ENCODE measurements at places on chromosomes 13 and 19. TPM values are rescaled to one million over a fixed set of nuclear protein-coding genes. Genes with fewer than 3 reads are reported as not detected.

SYCN gene
- not detected for total RNA-seq

CASP14 gene
- total RNA-seq, result not detected

- no peaks in the 10 kb centered on the region for H3K36me3 ChIP-seq
- no peaks in the 10 kb centered on the region for H3K27me3 ChIP-seq
- no peak overlapping the region for H3K27ac ChIP-seq
These were observed 1016.9 kb downstream of the UQCRFS1 start for GRCh38 chr19:28196101-28196500.

- no peaks in the 10 kb centered on the region for H3K36me3 ChIP-seq
- no peak overlapping the region for H3K4me3 ChIP-seq
- H3K27me3 ChIP-seq, result no peaks in the 10 kb centered on the region
- no peak for DNase-seq
- H3K4me1 ChIP-seq, result no peaks in the 10 kb centered on the region
These were observed 1445.4 kb downstream of the EFNB2 start for GRCh38 chr13:105089858-105090643.

GRCh38 chr13:86846501-86846900 is 824.7 kb upstream of the SLITRK5 start:
- H3K27me3 ChIP-seq, result no peaks in the 10 kb centered on the region
- no peaks in the 10 kb centered on the region for H3K36me3 ChIP-seq
- H3K4me1 ChIP-seq, result no peaks in the 10 kb centered on the region
- no peak overlapping the region for H3K4me3 ChIP-seq
- DNase-seq, result no peak

DNA sequence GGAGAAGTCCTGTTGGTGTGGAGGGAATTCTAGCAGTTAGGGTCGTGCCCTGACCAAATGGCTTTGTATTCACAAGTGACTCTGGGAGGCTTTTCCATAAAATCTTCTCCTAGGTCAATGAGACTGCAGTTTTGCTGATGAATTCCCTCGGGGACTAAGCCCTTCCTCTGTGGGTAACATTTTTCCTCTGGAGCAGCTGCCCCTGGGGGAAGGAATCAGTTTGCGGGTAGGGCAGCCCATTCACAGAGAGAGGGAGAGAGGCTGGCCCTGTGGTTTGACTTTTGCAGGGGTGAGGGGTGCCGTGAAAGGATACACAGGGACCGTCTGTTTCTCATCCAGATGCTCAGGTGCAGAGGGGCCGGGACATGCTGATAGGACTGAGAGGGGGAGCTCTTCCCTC is 67.3 kb downstream of the ERICH6B start:
- H3K36me3 ChIP-seq, result no peaks in the 10 kb centered on the region
- no peaks in the 10 kb centered on the region for H3K27me3 ChIP-seq
- H3K4me3 ChIP-seq, result no peak overlapping the region
- DNase-seq, result no peak
- no peak overlapping the region for H3K27ac ChIP-seq

DNA sequence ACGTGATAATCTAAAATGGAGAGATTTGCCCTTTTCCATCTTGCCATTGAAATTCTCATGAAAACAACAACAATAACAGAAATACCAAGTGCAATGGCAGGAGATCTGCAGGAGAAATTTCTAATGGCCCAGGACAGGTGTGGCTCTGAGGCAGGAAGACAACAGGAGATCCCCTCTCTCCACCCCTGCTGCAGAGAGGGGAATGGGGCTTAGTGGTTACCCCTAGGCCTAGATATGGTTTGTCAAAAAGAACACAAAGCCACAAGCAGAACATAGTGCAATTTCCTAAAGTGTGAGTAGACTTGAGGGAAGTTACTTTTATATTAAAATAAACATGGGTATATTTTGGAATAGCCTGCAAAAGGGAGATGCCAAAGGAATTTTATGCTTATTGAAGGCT is 369.5 kb downstream of the KCNRG start:
- no peaks in the 10 kb centered on the region for H3K4me1 ChIP-seq
- no peak overlapping the region for H3K4me3 ChIP-seq
- H3K27ac ChIP-seq, result no peak overlapping the region
- H3K36me3 ChIP-seq, result no peaks in the 10 kb centered on the region
- DNase-seq, result no peak

DNA sequence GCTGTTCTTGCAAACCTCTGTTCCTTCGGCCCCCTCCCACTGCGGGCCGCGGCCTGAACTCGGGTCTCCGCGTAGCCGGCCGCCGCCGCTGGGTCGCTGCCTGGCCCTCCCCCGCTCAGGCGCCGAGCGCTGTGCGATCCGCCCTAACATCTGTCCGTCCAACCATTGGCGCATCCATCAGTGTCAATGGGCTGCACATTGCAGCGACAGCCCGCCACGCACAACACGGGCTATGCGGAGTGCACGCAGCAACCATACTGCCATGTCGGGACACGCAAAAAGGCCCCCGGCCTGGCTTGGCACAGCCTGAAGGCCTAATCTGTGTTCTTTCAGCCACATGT is 2.6 kb upstream of the TSHZ3 start:
- H3K27me3 ChIP-seq, result no peaks in the 10 kb centered on the region
- H3K36me3 ChIP-seq, result no peaks in the 10 kb centered on the region
- H3K4me1 ChIP-seq, result peaks cover 7% of the 10 kb centered on the region
- H3K4me3 ChIP-seq, result peak overlapping the region; percentile 75

DNA sequence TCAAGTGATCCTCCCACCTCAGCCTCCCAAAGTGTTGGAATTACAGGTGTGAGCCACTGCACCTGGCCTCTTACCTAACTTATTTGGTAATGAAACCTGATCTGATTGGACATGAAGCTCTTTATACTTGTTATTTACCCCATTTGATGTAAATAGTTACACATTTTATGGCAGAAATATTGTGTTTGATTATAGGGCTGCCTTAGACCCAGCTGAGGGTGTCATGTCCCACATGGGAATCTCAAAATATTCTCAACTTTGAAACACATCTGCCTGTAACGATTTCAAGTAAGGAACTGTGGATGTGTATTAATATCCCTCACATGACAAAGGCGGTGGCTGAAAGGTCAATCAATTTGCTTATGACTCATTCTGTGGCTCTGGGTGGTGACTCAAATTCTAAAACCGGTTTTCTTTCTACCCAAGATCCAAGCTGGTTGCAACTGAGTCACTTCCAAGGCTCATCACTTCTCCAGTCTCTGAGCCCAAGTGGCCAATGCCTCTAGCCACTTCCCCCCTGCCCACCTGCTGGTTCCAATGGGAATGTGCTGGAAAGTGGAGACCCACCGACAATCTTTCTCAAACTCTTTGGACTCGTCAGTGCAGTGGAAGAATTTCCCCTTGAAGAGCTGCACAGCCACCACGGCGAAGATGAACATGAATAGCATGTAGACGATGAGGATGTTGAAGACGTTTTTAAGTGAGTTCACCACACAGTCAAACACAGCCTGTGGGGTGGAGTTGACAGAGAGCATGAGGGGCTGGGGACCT is 110.9 kb downstream of the IER2 start:
- H3K4me1 ChIP-seq, result no peaks in the 10 kb centered on the region
- no peaks in the 10 kb centered on the region for H3K36me3 ChIP-seq
- DNase-seq, result no peak
- no peaks in the 10 kb centered on the region for H3K27me3 ChIP-seq

- no peak for DNase-seq
- no peaks in the 10 kb centered on the region for H3K36me3 ChIP-seq
These were observed 23.0 kb downstream of the DPP9 start for GRCh38 chr19:4700693-4700970.

- H3K27me3 ChIP-seq, result no peaks in the 10 kb centered on the region
- no peaks in the 10 kb centered on the region for H3K4me1 ChIP-seq
- H3K36me3 ChIP-seq, result no peaks in the 10 kb centered on the region
- DNase-seq, result no peak
- no peak overlapping the region for H3K27ac ChIP-seq
These were observed 368.3 kb downstream of the IRS2 start for GRCh38 chr13:109418111-109418510.

- H3K36me3 ChIP-seq, result no peaks in the 10 kb centered on the region
- no peak overlapping the region for H3K27ac ChIP-seq
- no peaks in the 10 kb centered on the region for H3K4me1 ChIP-seq
- no peak for DNase-seq
These were observed 122.9 kb downstream of the RFC3 start for GRCh38 chr13:33940898-33941297.

DNA sequence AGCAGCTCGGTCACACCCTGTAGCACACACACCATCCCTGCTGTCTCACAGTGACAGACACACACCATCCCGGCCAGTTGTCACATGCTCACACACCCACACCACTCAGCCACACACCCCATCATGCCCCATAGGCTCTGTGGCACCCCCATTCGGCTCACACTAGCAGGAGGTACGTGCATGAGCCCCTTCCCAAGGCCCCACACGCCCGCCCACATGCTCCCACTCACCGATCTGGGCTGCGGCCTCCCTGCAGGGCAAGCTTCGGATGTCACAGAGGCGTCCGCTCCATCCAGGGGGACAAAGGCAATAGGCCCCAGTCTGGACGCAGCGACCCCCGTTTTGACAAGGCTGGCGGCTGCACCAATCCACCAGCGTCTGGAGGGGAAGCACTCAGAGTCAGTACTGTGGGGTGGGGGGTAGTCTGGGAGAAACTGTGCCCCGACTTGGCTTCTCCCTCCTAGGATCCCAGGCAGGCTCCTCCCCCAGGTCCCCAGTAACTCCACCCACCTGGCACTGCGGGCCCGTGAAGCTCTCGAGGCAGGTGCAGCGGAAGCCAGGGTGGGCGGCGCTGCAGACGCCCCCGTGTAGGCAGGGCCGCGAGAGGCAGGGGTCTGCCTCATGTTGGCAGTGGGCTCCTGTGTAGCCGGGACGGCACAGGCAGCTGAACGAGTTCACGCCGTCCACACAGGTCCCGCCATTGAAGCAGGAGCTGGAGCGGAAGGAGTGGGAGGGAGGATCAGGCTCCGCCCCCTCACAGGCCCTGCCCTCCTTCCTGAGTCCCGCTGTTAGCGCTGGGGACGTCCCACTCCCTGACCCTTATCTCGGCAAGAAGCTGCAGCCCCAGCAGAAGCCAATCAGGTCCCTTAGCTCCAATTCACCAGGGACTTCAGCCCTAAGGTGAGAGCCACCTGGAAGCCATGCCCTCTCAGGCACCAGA is 20.1 kb downstream of the NOTCH3 start:
- DNase-seq, result no peak
- peak overlapping the region; percentile 14 for H3K27ac ChIP-seq
- H3K4me1 ChIP-seq, result no peaks in the 10 kb centered on the region
- no peak overlapping the region for H3K4me3 ChIP-seq

- H3K27ac ChIP-seq, result no peak overlapping the region
- H3K4me1 ChIP-seq, result no peaks in the 10 kb centered on the region
- DNase-seq, result no peak
These were observed 78.7 kb upstream of the GPR183 start for GRCh38 chr13:99385940-99386339.

GRCh38 chr19:52778811-52779210 is 7.8 kb downstream of the ZNF600 start:
- H3K4me3 ChIP-seq, result no peak overlapping the region
- H3K36me3 ChIP-seq, result no peaks in the 10 kb centered on the region
- no peaks in the 10 kb centered on the region for H3K27me3 ChIP-seq
- H3K27ac ChIP-seq, result no peak overlapping the region
- no peaks in the 10 kb centered on the region for H3K4me1 ChIP-seq

GRCh38 chr19:29873801-29874575 is 62.2 kb downstream of the CCNE1 start:
- H3K36me3 ChIP-seq, result no peaks in the 10 kb centered on the region
- no peak overlapping the region for H3K27ac ChIP-seq
- DNase-seq, result no peak
- H3K4me3 ChIP-seq, result no peak overlapping the region
- peaks cover 8% of the 10 kb centered on the region for H3K27me3 ChIP-seq

DNA sequence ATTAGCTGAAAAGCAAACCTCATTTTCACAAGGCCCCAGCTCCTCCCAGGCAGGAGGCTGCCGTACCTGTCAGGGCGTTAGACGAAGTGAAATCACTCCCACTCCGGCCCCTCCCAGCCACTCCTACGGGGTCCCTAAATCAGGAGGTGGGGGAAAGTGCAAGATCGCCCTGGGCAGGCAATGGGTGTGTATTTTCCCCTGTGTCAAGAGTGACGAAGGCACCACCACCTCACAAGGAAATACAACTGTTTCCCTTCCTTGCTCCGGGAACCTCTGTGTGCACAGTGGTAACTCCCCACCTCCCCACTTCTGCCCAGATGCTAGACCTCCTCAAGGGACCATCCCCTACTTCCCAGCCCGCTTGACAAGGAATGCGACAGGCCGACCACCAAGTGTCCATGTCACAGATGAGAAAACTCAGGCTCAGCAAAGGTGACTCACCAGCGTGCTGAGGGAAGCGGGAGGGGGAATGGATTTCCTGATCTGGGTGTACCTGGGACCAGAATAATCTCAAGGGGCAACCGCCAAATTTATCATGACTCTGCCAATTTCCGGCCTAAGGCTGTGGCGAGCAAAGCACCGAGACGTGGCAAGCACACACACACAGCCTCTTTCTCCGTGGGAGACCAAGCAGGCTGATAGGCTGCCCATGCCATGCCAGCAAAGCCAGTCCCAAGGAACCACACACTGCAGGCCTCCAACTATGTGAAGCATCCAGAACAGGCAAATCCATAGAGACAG is 7.3 kb downstream of the PPP6R1 start:
- no peak overlapping the region for H3K27ac ChIP-seq
- H3K4me3 ChIP-seq, result no peak overlapping the region
- H3K27me3 ChIP-seq, result no peaks in the 10 kb centered on the region
- no peaks in the 10 kb centered on the region for H3K36me3 ChIP-seq
- DNase-seq, result no peak

DNA sequence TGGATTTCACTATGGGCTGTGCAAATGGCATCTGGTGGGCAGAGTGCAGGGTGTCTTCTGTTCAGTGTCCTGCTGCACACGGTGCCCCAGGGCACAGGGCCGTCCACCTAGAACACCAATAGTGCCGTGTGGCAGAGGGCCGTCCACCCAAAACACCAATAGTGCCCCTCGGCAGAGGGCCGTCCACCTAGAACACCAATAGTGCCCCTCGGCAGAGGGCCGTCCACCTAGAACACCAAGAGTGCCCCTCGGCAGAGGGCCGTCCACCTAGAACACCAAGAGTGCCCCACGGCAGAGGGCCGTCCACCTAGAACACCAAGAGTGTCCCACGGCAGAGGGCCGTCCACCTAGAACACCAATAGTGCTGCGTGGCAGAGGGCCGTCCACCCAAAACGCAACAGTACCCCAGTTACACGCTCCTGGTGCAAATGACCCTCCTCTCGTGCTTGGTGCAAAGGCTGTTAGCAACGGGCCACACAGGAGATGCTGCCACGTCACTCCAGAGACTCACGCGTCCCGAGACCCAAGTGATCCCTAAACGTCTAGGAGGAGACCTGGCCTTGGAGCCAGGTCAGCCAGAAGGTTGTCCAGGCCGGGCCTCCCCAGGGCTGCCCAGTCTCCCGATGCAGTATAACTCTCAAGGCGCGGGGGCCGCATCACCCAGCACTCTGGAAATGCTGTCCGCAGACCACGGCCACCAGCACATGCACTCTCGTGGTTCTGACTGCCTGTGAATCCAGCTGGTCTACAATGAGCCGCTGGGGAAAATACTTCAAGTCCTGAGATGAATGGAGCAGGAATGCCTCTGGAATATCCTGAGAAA is 51.5 kb downstream of the RASA3 start:
- no peak overlapping the region for H3K4me3 ChIP-seq
- H3K27me3 ChIP-seq, result no peaks in the 10 kb centered on the region
- peak; percentile 13 for DNase-seq
- peaks cover 3% of the 10 kb centered on the region for H3K4me1 ChIP-seq
- no peak overlapping the region for H3K27ac ChIP-seq
